ENCODE measurements at places on chromosomes 1 and 21.
A peak's percentile ranks its signal among the peaks of the same experiment; 100 is the strongest.

DNA sequence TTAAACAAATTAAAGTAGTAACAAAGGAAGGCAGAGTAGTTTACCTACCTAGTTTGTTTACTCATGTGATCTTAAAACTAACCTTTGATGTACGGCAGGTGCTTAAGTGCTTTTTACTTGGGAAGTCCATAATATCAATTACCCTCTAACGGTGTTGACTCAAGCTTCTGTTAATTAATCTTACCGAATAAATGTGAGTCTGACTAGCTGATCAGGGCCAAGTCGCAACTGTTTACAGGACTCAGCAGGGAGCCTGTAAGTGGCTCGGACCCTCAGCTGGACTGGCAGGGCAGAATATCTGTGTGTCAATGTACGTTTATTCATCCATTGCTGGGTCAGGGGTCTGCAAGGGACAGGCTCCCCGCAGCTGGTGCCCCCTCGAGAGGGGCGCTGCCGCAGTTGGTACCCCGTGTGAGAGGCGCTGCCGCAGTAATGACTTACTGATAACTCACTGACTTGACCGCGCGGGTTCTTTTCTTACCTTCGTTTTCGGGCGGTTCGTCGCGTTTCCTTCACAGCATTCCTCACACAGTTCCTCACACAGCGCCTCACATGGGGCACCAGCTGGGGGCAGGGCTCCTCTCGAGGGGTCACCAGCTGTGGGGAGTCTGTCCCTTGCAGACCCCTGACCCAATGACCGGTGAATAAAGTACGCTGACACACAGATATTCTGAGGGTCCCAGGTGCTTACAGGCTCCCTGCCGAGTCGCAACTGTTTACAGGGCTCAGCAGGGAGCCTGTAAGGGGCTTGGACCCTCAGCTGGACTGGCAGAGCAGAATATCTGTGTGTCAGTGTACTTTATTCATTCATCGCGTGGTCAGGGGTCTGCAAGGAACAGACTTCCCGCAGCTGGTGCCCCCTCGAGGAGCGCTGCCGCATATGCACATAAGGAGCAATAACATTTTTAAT, 3.0 kb downstream of the FMO1 start:
- DNase-seq: peak; percentile 81

GRCh38 chr1:155636397-155637153, 26.6 kb downstream of the MSTO1 start:
- DNase-seq: no peak

DNA sequence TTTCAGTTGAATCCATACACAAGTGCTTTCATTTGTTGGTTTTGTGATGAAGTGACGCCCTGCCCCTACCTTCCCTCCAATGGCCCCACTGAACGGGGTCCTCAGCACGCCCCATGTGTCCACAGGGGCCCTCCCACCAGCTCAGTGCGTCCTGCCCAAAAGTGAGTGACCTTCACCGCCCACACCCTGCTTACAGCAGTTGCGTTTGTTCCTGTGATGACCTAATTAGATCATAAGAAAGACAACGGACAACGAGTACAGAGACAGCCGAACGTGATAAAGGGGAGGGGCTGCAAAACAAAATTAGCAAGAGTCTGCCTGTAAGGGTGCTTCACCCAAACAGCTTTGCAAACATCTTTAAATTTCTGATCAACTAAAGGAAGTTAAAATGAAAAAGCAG, 38.2 kb upstream of the RIPK4 start:
- no peak for DNase-seq

DNA sequence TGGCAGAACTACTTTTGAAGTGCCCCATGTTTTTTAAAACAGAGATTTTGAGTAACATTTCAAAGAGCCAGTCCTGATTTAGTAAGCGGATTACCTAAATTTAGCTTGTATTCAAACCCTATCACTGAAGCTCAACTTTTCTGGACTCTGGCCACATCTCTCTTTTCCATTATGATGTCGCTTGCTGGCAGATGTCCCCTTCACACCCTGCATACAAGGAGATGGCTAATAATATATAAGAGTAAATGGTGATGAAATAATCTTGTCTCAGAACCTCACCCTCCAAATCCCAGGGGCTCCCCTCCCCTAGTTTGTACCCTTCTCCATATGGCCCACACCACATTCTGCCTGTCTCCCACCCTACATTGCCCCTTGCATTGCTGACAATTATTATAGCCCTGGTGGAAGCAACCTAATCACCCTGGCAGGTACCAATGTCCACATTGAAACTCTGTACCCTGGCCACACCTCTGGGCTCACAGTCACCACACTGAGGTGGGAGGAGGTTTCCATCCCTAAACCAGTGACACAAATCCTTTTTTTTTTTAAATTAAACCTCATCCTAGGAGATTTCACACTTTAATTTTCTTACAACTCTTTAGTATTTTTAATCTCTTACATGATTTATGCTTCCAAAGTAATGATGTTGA, 106.0 kb upstream of the SYT6 start:
- DNase-seq: no peak

All from NCI-H1417 treated with DMSO at 0.1 percent for 48 hours (cell line).